SK-N-SH treated with all-trans-retinoic acid at 6 μM for 48 hours (cell line): ENCODE measurements at places on chromosomes 5 and 9.

GRCh38 chr5:36040651-36041536 lies 25.8 kb downstream of the UGT3A2 start:
- no peak for ATAC-seq

DNA sequence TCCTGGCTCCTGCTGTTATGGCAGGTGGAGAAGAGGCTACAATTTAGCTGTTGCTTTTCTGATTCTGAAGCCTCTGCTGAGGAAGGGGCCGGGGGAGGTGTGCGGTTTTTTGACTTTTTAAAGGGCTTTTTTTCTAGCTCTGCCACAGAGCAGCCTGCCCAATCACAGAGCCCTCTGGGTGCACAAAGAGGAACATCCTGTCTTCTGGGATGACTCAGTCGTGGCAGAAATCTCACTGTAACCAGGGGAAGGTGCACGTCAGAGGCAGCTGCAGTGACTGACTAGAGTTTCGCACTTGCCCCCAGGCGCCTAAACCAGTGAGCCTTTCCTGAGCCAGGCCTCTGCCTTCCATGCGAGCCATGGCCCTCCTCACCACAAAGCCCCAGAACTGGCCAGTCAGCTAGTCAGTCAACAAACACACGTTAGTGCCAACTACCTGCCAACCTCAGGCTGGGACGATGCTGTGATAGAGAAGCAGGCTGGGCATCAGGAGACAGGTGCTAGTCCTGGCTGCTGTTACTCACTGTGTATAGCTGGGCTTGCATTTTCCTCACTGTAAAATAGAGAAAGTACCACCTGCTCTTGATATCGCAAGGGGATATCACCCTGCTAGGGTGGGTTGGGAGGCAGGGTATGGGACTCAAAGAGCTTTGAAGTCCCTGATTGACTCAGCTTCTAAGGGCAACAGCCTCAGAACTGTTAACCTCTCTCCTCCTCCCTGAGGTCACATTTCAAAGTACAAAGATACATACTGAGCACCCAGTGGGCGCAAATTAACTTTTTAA lies 2.2 kb downstream of the AKNA start:
- peak; percentile 89 for ATAC-seq

DNA sequence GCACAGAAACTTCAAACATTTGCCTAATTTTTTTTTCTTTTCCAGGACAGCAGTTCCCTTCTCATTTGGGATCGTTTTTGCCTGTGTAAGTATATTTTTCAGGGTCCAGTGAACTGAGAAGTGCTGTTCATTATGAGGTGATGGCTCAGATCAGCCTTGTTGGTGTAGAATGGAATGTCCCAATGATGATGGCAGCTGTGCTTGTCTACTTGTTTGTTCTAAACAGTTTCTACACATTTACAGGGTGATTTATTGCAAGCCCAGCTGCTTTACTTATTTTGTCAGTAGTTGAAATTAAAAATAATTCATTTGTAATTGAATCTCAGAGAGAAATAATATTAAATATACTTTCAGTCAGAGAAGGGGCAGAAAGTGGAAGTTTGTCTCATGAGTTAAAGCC lies 337.6 kb upstream of the SEMA6A start:
- no peak for ATAC-seq

GRCh38 chr9:98150164-98150563 lies 31.1 kb upstream of the TRIM14 start:
- no peak for ATAC-seq

- no peak for ATAC-seq
Measured at GRCh38 chr5:134086943-134087305, 27.6 kb upstream of the TCF7 start.

DNA sequence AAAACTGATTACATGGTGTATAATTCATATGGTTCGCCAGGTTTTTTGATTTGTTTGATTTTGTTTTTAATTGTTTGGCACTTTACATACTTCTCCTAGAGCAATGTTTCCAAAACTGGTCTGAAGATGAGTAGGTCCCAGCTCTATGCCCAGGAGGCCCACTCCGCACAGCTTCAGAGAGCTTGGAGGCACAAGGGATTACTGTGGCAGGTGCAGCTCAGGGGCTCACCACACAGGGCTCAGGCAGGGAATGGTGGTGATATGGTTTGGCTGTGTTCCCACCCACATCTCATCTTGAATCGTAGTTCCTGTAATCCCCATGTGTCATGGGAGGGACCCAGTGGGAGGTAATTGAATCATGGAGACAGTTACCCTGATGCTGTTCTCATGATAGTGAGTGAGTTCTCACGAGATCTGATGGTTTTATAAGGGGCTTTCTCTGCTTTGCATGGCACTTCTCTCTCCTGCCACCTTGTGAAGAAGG lies 296.6 kb downstream of the MED10 start:
- ATAC-seq = no peak

GRCh38 chr5:168156170-168156569 lies 135.3 kb upstream of the WWC1 start:
- ATAC-seq = no peak

- ATAC-seq = peak; percentile 5; the same call in 1 of the 3 replicates
Measured at GRCh38 chr5:111513131-111513520, 791 bp upstream of the STARD4 start.

DNA sequence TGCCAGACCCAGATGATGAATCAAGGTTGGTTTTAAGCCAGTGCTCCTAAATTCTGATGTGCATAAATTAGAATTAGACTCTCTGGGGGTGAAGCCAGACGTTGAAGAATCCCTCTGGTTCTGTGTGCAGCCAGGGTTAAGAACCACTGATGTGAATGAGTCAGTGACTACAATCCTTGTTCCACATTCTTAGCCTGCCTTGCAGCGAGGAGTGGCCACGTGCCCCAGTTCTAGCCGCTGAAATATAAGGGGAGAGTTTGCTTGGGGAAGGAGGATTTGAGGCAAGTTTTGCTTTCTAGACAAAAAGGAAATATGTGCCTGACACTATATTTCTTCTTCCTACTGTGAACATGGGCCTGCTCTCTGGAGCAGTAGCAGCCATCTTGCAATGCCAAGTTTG lies 34.2 kb upstream of the MSH3 start:
- no peak for ATAC-seq

- ATAC-seq = no peak
Measured at GRCh38 chr5:178247481-178248456, 15.2 kb upstream of the PHYKPL start.

GRCh38 chr9:106859957-106860720 lies 2.8 kb upstream of the ZNF462 start:
- peak; percentile 3; the same call in 1 of the 3 replicates for ATAC-seq

- ATAC-seq = peak; percentile 43; the same call in 2 of the 3 replicates
Measured at GRCh38 chr5:43658509-43658908, 55.5 kb downstream of the NNT start.

GRCh38 chr9:18768951-18769622 lies 263.9 kb downstream of the SAXO1 start:
- no peak for ATAC-seq

- no peak; the same call in 2 of the 3 replicates for ATAC-seq
Measured at GRCh38 chr5:83364312-83365299, 106.9 kb upstream of the VCAN start.

DNA sequence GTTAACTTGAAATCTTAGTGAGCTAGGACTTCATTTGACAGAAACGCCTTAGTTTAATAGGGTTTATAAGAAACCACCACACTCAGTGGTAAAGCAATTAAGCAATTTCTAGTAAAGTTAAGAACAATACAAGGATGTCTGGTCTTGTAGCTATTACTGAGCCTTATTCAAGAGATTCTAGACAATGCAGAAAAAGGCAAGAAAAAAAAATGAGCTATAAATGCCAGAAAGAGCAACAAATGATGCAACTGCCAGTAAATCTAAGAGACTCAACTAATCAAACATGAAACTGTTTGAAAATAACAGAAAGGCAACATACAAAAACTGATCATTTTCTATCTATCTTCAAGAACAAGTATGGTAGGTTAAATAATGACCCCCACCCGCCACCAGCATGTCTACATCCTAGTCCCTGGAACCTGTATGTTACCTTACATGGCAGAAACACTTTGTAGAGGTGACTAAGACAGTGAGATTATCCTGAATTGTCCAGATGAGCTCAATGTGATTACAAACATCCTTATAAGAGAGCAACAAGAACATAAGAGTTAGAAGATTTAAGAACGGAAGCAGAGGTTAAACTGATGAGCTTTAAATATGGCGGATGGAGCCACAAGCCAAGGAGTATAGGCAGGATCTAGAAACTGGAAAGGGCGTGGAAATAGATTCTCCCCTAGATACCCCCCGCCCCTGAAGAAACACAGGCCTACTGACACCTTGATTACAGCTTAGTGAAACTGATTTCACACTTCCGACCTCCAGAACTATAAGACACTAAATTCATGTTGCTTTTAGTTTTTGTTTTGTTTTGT lies 93.0 kb downstream of the SUSD1 start:
- ATAC-seq = no peak

DNA sequence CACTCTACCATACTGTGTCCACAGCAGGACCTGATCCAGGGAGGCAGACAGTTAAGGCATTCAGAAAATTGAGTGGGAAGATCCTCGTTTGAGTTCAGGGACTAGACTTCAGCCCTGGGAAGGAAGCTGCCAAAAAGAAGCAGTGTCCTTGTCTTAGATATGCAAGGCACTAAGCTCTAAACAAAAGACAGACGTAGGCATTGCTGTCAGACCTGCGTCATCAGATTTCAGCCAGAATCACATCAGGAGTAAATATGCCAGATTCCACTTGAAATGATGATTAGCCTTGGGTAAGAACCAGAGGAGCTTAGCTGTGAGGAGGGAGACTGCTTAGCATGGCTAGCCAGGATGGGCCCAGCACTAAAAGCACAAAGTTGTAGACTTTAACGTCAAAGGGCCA lies 56.7 kb downstream of the MAMDC2 start:
- peak; percentile 74 for ATAC-seq

- ATAC-seq = peak; percentile 59; the same call in 2 of the 3 replicates
Measured at GRCh38 chr9:1018121-1018520, 32.0 kb upstream of the DMRT2 start.

DNA sequence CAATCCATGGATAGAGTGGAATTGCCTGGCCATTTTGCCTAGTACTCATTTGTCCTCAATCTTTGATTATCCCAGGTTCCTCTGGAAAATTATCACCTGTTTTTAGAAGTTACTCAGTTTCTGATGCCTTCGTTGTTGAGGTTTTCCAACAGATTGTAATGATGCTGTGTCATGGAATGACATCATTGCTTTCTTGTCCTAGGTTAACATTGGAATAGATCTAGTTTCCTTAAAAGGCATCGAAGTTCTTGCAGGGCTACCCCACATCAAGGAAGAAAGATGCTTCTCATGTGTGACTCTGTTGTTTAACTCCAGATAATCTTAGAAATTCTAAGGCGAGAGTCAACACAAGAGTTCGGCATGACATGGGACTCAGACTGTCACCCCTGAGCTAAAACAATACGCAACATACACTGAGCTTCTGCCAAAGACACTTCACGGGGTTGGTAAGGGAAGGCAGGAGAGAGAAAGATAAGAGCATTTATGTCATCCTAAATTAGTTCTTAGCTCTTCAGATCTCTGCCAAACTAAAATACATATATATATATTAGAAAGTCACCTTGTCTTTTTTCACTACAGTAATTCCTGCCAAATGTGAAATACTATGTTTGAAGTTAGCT lies 293.2 kb upstream of the WWC1 start:
- no peak for ATAC-seq

DNA sequence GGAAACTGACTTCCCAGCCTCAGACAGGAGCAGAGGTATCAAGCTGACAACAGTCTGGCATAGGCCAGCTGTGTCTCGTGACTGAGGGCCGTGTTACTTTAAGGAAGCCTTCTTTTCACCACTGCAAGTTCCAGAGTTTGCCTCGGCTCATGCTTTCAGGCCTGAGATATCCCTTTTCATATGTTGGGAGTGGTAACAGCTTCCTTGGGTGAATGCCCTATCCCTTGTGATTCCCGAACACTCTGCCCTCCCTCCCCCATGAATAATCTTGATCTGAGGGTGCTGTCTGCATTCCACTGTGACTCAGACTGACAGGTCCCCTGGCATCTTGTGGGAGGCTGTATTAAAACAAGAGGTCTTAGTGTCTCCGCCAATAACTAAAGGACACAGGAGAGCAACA lies 49.7 kb upstream of the ARL15 start:
- ATAC-seq = peak; percentile 68

DNA sequence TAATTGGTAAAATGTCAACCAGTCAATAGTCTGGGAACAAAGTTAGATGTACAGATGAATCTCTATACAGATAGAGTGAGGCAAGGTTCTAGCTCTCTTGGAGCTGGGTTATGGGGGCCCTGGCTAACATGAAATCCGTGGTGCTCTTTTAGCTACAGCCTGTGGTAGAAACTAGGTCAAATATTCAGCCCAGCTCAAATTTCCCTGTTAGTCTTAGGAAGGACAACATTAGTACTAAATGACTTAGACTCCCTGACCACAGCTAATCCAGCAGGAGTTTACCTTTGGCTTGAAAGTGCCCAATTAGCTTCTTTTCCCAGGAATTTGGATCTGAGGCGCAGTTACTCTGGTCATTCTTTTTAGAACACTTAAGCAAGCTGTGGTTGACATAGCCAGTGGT lies 170.5 kb downstream of the DMRTA1 start:
- ATAC-seq = no peak

DNA sequence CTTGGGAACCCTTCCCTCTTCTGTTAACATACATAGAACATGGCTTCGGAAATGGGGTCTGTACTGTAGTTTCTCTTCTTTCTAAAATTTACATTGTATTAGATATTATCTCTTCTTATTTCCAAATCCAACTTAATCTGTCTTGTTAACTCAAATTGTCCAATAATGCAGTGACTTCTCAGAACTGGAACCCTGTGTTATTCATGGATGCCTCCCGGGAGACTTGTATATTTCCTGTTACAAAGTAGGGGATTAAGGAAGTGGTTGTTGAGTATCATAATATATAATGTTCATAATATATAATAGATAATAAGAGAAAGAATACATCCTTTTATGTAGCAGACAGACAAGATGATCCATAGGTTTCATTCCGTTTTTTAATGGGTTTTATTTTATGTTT lies 128.4 kb downstream of the ZSWIM6 start:
- ATAC-seq = no peak

DNA sequence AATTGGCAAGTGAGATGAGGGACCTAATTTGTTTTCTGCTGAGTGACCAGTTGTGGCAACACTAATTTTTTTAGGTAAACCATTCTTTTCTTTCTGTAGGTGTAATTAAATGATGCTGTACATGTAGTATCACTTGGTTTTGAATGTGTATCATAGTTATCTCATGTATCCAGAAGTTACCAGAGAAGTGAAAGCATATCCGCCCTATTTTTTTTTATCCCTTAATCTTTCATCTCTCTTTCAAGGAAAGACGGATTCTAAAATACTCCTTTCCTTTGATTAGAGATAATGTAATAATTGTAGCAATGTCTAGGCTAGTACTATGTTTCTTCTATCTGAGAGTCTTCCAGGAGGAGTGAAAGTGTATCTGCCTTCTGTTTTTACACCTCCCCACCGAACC lies 7.1 kb downstream of the KDM3B start:
- no peak for ATAC-seq

DNA sequence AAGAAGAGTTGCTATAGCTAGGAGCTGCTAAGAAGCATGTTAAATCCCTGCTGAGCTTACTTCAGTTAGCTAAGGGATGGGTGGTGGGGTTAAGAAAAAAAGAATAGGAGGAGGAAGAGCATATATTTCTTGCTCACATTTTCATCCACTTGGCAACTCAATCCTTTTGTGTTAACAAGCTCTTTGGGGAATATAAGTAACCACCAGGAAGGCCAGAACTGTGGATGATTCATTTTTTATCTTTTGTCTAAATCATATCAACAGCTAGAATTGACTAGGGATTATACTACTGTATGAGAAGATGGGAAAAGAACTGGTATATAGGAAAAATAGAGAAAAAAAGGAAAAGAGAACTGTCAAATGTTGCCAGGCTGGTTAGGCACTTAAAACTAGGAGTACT lies 555.3 kb upstream of the ARRDC3 start:
- no peak; the same call in 2 of the 3 replicates for ATAC-seq
